ENCODE measurements at places on chromosomes 1 and 21.

GRCh38 chr1:22039594-22040285 is 12.8 kb upstream of the CDC42 start:
- DNase-seq: peak; percentile 56

DNA sequence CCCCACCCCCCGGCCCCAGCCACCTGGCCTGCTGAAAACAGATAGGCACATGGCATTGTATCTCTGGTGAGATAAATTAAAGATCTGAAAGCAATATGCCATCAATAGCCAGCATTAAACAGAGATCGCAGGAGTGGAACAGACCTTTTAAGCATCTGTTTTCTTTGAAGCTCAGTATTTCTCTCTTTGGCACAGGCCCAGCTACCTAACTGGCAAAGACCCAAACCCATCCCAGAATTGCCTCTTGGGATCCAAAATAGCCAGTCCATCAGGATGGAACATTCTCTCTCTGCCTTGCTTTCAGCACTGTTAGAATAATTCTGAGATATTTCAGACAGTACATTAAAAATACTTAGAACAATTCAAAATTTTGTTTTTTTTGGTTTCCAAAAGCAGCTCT is 46.0 kb downstream of the KCNJ6 start:
- no peak for DNase-seq

DNA sequence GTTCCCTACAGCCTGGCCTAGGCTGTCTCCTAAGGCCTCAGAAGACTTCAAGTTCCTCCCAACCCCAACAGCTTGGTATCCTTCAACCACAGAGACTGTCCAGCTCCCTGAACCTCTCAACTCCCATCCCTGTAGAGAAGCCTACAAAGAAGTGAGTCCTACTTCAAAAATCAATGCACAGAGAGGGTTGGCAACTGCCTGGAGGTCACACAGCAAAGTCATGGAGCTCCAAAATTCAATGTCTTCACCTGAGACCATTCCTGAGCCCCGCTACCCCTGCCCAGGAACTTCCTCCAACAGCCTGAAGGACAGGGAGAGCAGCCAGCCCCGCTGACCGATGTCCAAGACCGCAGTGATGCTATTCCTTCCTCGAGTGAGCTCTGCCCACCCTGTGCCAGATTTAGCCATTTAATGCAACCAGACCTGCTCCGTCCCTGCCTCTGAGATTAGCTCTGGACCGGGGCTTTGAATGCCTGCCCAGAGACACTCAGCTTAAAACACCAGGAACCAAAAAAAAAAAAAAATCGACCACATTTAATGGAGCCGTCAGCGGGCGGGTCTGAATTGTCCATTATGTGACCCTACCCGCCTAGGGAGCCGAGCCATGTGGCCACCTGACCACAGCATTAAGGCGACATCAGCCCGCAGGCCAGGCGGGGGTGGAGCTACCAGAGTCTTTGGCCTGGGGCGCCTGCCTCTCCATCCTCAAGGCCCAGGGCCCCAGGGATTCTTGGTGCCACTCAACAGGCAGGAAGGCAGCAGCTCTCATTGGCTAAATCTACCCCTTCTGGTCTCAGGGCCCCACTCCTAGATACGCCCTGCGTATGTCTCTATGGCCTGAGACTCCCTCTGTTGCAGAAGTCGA is 148.6 kb downstream of the SYF2 start:
- DNase-seq: no peak

- no peak for DNase-seq
Measured at GRCh38 chr1:208909011-208909984, 665.1 kb upstream of the PLXNA2 start.

DNA sequence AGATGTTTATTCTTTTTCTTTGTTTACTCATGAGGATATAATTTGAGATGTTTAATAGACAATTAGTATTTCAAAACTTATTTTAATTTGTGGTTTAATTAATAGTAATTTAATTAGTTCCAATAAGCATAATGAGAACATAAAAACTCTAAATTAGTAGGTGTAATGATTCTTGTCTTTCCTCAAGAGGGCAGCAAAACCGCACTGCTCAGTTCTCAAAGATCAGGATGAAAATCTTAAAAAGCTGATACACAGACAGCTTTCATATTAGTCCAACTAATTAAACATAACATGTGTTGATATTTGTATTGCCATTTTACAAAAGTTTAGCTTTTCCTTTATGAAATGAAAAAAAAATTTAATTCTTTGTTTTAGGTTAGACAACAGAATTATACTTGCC is 106.7 kb upstream of the C21orf91 start:
- DNase-seq: no peak

DNA sequence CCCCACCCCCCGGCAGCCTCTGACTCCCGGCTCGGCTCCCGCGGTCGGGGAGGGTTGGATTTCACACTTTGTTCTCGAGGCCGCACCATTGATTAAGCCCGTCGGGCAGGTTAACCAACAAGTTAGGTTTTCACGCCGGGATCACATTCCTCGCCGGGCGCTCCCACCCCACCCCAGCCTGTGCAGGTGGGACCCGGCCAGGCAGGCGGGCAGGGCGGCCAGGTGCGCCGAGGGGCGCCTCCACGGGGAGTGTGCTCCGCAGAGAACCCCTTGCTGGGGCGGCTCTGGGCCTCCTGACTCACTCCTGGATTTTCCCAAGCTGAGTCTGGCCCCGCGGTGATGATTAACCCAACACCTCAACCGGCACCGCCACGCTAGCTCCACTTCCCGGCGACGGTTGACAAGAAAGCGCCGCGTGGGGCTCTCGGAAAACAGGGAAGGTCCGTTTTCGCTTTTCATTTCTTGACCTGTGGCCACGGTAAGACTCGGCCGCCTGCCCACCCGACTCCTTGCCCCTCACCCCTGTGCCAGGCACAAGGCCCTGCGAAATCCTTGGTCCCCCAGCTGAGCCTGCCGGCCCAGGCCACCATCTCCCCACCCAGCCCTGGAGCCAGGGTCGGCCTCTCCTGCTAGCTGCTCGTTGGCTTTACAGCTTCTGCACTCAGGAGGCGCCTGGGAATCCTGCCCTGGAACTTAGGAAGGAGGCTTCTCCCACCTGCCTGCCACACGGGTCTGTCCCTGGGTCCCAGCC is 8.8 kb upstream of the TTLL10 start:
- DNase-seq: no peak

- no peak for DNase-seq
Measured at GRCh38 chr21:31905503-31906451, 33.0 kb downstream of the HUNK start.

GRCh38 chr21:23016617-23017016 is 2018.4 kb downstream of the NCAM2 start:
- DNase-seq: no peak

DNA sequence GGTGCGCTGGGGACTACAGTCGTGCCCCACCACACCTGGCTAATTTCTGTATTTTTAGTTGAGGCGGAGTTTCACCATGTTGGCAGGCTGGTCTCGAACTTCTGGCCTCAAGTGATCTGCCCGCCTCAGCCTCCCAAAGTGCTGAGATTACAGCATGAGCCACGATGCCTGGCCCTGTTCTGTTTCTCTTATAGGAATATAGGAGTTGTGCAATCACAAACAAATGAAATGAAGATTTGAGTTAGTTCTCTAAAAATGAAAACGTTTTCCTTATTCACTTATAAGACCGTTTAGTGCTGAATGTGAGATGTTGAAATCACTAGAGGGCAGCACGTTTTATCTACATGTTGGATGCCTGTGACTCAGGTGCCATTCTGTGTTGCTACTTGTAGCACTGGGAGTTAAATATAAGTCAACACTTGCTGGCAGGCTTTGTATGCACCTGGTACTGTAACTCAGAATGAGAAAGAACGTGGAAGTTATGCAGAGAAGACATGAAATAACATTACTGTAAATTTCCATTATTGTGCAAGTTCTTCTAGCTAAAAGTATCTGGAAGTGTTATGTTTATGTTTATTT is 45.8 kb downstream of the MIGA1 start:
- DNase-seq: no peak

DNA sequence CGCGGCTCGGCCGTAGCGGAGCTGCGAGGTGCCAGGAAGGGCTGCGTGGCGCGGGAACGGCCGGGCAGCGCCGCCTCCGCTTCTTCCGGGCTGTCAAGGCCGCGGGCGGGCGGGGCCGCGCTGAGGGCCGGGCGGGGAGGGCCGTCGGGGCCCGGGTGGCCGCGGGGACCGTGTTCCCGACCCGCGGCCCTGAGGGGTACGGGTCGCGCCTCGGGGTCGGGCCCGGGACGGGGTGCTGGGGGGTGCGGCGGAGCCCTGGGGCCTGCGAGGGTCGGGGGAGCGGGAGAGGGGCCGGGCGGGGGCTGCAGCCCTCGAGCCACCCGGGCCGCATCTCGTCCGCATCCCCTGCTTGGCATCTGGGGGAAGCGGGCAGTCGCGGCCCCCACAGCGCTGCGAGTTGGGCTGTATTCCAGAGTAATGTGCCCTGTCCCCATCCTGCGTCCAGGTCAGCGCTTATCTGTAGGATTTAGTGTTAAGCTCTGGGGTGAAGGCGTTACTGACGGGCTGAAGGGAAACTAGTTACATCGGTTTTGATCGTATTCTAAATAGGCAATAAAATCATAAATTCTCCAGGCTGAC is 379 bp downstream of the RER1 start:
- DNase-seq: no peak

GRCh38 chr1:214603819-214604252 is 841 bp downstream of the CENPF start:
- no peak for DNase-seq

GRCh38 chr1:188140958-188141357 is 1312.2 kb downstream of the PLA2G4A start:
- DNase-seq: no peak

DNA sequence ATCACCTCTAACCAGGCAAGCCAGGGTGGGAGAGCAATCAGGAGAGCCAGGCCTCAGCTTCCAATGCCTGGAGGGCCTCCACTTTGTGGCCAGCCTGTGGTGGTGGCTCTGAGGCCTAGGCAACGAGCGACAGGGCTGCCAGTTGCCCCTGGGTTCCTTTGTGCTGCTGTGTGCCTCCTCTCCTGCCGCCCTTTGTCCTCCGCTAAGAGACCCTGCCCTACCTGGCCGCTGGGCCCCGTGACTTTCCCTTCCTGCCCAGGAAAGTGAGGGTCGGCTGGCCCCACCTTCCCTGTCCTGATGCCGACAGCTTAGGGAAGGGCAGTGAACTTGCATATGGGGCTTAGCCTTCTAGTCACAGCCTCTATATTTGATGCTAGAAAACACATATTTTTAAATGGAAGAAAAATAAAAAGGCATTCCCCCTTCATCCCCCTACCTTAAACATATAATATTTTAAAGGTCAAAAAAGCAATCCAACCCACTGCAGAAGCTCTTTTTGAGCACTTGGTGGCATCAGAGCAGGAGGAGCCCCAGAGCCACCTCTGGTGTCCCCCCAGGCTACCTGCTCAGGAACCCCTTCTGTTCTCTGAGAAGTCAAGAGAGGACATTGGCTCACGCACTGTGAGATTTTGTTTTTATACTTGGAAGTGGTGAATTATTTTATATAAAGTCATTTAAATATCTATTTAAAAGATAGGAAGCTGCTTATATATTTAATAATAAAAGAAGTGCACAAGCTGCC is 19.8 kb downstream of the CSF1 start:
- no peak for DNase-seq

DNA sequence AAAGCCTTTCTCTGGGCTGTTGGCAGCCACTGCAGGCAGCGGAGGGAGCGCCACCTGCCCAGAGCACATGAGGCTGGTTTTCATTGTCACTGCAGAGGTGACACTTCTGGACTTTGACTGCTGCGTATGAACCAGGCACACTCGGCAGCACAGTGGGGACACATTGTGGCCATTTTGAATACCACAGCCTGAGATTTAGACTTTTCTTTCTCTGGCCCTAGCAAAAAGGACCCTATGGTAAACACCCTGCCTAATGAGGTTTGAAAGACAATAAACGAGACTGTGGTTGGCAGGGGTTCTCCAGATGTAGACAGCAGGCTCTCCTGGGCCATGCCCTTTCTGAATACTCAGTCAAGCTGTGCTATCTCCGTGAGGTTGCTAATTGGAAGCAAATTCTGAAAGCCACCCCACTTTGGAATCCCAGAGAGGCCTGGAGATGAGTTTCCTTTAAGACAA is 12.0 kb upstream of the KCNE2 start:
- DNase-seq: no peak

DNA sequence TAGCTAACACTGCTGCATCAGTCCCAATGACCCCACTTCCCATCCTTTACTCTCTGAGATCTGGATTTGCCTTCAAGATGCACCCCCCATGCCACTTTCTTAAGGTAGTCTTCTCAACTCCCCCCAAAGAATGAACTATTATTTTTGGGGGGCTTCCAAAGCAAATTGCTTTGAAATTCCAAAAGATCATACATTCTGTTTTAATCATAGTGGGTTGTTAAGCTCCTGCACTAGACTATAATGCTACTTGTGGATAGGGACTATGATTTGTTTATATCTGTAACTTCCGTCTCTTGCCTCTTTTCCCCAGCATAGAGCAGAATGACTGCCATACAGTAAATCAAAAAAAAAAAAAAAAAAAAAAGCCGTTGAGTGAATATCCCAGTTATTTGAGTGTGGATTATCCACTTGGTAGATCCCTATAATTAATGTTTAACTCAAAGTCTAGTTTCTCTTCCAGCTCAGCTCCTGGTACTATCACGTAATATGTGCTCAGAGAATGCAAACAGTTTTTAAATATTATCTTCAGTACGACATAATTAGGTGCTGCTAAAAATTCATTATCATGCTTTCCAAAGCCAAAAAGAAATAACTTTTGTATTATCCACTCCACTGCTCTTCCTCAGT is 26.9 kb downstream of the KIRREL1 start:
- no peak for DNase-seq

- DNase-seq: no peak
Measured at GRCh38 chr1:7485826-7486225, 285.3 kb upstream of the VAMP3 start.

DNA sequence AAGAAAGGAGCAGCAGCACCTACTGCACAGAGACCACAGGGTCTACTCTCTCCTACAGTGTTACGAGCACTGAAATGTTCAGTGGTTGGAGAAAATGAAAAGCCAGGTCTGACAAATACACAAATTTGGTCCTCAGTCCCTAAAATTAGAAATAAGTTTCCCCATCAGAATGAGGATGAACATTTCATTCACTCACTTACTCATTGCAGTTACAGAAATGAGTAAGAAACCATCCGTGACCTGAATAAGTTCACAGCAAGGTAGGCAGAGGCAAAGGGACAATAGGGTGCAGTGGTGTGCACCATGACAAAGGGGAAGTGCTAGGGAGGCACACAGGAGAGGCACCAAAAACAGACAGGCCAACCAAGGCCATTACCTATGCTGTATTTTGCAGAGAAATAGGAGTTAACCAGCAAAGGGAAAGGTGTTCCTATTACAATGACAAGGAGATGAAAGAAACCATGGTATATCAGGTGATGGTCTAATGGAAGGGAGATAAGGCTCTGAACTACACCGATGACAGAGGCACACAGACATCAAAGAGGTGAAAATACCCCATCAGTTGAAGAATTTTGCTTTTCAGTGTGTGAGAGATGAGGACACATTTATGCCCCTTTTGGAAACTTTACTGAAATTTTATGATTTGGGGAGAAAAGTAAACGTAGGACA is 29.4 kb downstream of the VAV3 start:
- DNase-seq: no peak

GRCh38 chr21:15065392-15066122 is 757 bp upstream of the NRIP1 start:
- DNase-seq: peak; percentile 75

All from activated CD4-positive, alpha-beta T cell treated with anti-CD3 and anti-CD28 coated beads, Interleukin-2, amount 50 U/mL, for 24 hours (primary cell).